Stimulated activated CD4-positive, alpha-beta T cell treated with anti-CD3 and anti-CD28 coated beads, TNF-alpha, amount 100 ng/mL, for 1 hour (primary cell): ENCODE measurements at places on chromosomes 13 and 19.

- no peak for DNase-seq
Observed at GRCh38 chr19:5635427-5635826, 12.5 kb downstream of the SAFB start.

DNA sequence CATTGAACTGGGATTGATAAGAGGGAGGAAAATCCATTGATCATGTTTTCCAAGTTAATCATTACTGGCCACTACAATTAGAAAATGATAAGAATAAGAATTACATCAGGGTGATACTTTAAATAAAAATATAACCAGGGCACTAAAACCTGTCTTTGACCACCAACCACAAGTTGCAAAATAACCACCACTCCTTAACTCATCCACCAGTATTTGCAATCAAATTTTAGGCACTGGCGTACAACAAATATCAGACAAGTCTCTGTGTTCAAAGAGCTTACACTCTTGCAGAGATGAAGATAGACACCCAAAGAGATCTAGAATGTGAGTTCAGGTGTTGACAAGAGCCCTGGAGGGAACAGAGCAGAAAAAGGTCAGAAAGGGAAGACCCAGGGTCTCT lies 514 bp downstream of the CEACAM3 start:
- DNase-seq: no peak

GRCh38 chr19:2610637-2611482 lies 91.6 kb downstream of the GNG7 start:
- DNase-seq: peak; percentile 72

GRCh38 chr19:52942386-52943133 lies 19.3 kb upstream of the ZNF888 start:
- peak; percentile 87 for DNase-seq

- no peak for DNase-seq
Observed at GRCh38 chr13:41543664-41544300, 86.4 kb downstream of the RGCC start.

- DNase-seq: no peak
Observed at GRCh38 chr13:111327730-111328573, 7.5 kb downstream of the TEX29 start.

GRCh38 chr19:19997656-19998268 lies 41.5 kb downstream of the ZNF682 start:
- DNase-seq: no peak

GRCh38 chr13:74715718-74716117 lies 581.5 kb upstream of the KLF12 start:
- DNase-seq: no peak

GRCh38 chr19:55489711-55490477 lies 1.7 kb downstream of the SSC5D start:
- no peak for DNase-seq

GRCh38 chr19:32168606-32169005 lies 176.8 kb upstream of the ZNF507 start:
- DNase-seq: no peak

DNA sequence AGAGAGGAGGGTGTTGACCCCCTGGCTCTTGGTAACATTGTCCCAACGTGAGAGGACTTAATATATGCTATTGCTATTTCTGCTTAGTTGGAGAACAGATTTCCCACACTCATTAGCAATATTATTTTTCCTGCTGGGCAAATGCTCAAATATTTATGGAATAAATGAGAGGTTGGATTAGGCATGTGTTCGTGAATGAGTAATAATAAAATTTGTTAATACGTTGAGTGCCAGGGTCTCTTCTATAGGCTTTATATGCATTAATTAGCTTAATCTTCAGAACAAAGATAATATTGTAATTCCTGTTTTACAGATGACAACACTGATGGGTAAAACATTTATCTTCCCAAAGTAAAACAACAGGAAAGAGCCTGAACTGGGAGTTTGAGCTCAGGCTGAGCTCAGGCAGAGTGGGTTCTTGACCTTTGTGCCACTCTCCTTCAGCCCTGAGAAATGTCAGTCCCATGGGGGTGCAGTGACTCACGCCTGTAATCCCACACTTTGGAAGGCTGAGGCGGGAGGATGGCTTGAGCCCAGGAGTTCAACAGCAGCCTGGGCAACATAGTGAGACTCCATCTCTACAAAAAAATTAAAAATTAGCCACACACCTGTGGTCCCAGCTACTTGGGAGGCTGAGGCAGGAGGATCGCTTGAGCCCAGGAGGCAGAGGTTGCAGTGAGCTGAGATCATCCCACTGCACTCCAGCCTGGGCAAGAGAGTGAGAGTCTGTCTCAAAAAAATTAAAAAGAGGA lies 1.2 kb downstream of the ZNF233 start:
- no peak for DNase-seq

GRCh38 chr13:28282451-28282850 lies 144.1 kb downstream of the PAN3 start:
- DNase-seq: no peak

DNA sequence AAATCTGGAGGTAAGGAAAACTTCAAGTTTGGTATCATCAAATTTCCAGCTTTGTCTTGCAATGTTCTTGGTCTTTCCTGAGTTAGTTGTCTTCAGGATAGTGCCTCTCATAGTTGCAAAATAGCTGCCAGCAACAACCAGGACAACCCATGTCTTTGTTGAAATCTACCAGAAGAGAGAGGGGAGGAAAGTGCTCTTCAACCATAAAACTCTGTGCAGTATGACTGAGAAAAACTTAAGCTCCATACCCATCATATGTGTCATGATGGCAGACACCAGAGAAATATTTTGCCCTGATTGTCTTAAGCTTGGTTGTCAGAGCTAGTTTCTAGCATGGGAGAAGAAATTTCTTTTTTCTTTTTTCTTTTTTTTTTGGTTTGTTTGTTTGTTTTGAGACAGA lies 103.3 kb downstream of the SPRY2 start:
- DNase-seq: no peak

- DNase-seq: no peak
Observed at GRCh38 chr13:73618275-73618865, 515.8 kb downstream of the KLF12 start.

- DNase-seq: no peak
Observed at GRCh38 chr13:100610391-100611347, 22.1 kb upstream of the GGACT start.

DNA sequence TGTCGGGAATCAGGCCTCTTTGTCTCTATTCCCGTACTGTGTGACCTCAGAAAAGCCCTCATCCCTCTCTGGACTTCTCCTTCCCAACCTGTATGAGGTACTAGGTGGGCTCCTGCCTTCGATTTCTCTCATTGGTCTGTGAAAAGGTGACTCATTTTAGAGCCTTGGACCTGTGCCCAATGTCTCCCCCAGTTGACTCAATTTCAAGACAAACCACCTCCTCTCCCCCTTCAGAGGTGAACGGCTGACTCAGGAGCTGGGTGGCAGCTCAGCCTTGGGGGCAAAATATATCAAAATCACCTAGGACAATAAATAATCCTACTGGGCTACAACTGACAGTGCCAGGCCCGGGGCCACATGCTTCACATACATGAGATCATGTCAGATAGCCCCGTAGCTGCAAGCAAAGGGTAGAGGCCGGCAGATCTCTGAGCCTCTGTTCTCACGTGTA lies 630 bp downstream of the COQ8B start:
- peak; percentile 49 for DNase-seq

DNA sequence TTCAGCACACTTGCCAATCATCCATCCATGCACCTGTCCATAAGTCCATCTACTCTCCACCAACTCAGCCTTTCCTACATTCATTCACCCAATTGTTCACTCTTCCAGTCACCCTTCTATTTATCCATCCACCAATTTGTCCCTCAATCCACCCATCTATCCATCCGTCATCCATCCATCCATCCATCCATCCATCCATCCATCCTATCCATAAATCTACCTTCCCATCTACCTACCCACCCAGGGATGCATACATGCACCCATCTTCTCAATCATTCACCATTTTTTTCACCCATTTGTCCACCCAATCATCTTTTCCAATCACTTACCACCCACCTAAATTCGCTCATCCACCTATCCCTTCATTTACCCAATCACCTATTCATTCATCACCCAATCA lies 14.6 kb upstream of the CEACAM20 start:
- DNase-seq: no peak

- DNase-seq: no peak
Observed at GRCh38 chr13:75302071-75302698, 179.8 kb downstream of the TBC1D4 start.

DNA sequence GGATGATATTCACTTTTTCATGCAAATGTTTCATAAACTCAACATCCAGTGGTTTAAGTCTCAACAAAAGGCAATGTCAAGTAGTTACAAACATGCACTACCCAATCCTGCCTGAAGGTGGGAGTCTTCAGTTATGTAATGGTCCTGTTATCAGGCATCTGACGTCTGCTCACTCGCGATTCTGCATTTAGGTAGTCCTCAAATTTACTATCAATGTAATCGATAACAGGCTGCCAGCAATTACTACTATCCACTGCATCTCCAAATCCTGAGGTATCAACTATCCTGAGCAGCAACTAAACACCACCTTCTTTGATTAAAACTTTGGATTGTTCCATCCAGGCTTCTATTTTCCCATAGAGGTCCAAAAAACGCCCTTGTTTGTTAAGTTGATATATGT lies 51.2 kb downstream of the NLRP12 start:
- DNase-seq: no peak

- DNase-seq: no peak
Observed at GRCh38 chr19:34576292-34576691, 94.7 kb downstream of the WTIP start.

DNA sequence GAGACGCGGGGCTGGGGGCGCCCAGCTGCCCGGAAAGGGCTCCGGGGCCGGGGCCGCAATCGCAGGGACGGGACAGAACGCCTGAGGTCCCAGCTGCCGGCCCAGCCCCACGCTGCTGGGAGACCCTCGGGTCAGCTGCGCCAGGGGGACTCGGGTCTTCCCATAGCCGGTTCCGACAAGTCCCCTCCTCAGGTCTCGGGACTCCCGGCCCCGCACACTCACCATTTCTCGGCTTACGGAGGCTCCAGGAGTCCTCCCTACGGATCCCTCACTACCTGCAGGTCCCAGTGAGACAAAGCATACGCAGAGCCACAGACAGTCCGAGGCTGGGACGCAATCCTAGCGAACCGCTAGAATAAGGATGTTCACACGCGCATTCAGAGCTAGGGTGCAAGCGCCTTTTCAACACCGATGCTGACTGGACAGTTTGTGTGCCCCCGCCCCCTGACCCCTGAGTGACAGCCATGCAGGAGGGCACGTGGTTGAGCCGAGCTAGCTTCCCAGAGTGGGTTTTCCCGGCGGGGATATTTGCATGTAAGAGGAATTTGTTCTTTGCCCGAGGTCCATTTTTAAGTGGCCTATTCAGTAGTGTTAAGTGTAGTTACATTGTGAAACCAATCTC lies 13.6 kb downstream of the ZNF490 start:
- no peak for DNase-seq

GRCh38 chr19:873561-874041 lies 14.1 kb downstream of the CFD start:
- no peak for DNase-seq

GRCh38 chr19:17996826-17997316 lies 11.1 kb upstream of the ARRDC2 start:
- peak; percentile 73 for DNase-seq

- no peak for DNase-seq
Observed at GRCh38 chr13:95607366-95607765, 37.1 kb downstream of the DZIP1 start.

DNA sequence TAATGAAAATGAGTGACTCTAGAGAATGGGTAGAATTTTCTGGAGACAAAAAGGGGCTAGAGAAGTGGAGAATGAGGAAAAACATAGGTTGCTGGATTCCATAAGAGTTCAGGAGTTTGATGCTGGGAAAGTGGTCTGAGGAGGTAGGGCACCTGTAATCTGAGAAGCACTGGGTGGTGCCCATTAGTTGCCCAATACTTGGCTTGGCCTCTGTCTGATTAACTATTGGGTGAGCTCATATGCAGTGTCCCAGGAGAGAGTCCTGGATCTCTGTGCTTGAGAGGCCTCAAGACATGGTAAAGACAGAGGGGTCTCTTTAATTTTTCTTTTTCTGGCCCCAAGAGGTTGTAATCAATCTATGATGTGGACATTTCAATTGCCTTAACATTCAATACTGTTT lies 390.1 kb downstream of the TDRD3 start:
- no peak for DNase-seq

DNA sequence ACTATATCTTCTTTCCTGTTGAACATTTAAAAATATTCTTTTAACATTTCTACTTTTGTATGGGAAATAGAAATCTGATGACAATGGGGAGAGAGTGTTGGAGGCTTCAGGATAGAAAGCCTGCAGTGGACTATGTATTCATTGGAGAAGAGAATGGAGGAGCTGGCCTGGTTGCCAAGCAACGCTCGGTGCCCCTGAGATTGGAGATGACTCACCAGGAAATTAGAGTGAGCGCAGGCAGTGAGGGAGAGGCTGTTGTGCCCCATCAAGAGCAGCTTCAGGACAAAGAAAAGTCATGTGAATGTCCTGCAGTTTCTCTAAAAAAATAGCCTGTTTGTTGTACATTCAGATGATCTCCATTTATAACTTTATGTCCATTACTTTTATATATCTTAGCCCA lies 48.7 kb upstream of the ZNF835 start:
- DNase-seq: no peak

- no peak for DNase-seq
Observed at GRCh38 chr13:99388334-99388923, 81.2 kb upstream of the GPR183 start.

DNA sequence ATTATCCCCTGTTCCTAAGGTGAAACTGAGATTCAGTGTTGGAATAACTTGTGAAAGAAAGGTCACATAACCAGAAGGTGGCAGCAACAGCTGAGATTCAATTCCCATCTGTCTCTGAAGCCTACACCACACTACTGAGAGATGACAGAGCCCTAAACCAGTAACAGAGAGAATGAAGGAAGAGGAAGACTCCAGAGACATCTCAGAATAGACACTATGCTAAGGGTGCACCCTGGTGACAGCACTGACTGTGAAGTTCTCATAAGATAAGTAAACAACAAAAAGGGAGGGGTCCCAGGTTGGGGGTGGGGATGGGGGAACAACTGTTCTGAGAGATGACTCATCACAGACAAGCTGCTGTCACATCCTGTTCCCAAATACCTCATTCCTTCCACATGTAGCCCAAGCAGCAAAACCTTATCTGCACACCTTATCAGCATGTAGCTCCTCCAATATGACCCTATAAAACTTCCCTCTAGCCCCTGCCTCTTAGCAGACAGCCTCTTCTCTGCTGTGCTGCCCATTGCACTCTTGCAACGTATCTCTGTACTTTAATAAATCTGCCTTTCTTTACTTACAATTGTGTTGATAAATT lies 46.5 kb downstream of the UTP14C start:
- no peak for DNase-seq

GRCh38 chr19:19535311-19536191 lies 2.5 kb upstream of the CILP2 start:
- DNase-seq: no peak

DNA sequence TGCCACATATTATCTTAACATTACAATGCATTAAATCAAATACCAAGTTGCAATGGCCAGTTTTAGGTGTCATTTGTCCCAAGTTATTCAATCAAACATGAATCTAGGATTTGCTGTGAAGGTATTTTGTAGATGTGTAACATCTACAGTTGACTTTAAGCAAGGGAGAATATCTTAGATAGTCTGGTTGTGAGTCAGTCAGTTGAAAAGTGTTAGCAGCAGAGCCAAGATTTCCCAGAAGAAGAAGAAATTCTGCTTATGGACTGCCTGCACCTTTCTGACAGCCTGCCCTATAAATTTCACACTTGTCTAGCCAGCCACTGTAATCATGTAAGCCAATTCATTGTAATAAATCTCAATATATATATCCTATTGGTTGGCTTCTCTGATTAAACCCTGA lies 41.3 kb upstream of the INTS6 start:
- DNase-seq: no peak
